ENCODE measurements at places on chromosomes 7 and 10.
A peak's percentile ranks its signal among the peaks of the same experiment; 100 is the strongest.

DNA sequence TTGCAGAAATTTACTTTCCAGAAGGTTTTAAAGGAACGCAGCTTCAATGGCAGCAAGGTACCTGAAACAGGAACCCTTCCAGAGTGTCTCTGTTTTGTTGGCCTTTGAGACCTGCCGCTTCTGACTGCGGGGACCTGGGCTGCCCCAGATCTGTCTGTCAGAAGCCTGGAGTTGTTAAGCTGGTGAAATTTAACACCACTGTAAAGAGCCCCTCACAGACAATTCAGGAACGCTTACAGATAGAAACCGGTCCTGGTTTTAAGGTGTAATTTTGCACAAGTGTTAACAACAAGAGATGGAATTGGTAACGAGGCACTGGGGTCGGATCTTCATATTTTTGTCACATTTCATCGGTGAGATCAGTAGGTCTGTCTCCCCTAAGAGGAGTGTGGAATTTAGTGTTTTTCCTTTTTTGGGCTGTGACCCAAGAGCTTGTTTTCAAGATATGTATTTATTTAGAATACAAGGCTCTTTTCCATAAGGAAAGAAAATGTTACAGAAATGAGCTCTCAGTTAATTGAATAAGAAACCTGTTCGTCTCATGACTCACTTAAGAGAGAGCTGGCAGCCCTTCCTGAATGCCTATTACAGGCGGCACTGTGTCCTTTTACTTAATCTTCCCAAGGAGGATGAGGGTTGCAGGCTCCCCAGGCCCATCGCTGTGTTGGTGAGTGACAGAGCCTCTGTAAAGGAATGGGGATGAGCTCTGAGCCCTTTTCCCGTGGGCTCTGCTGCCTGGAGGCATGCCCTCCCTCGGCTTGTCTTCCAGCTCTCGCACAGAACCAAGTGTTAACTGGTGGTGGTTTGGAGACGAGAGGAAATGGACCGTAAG is 168.7 kb downstream of the CUX1 start:
- no peak for DNase-seq

- no peak for DNase-seq
These were observed 2.9 kb upstream of the IFRD1 start for GRCh38 chr7:112447406-112447805.

- DNase-seq = peak; percentile 28
These were observed 32.0 kb upstream of the PLEKHA1 start for GRCh38 chr10:122342293-122343134.

- no peak for DNase-seq
These were observed 122.5 kb downstream of the PTPN20 start for GRCh38 chr10:47033541-47034270.

- no peak for DNase-seq
These were observed 42.4 kb downstream of the LAMB4 start for GRCh38 chr7:108087778-108088177.

DNA sequence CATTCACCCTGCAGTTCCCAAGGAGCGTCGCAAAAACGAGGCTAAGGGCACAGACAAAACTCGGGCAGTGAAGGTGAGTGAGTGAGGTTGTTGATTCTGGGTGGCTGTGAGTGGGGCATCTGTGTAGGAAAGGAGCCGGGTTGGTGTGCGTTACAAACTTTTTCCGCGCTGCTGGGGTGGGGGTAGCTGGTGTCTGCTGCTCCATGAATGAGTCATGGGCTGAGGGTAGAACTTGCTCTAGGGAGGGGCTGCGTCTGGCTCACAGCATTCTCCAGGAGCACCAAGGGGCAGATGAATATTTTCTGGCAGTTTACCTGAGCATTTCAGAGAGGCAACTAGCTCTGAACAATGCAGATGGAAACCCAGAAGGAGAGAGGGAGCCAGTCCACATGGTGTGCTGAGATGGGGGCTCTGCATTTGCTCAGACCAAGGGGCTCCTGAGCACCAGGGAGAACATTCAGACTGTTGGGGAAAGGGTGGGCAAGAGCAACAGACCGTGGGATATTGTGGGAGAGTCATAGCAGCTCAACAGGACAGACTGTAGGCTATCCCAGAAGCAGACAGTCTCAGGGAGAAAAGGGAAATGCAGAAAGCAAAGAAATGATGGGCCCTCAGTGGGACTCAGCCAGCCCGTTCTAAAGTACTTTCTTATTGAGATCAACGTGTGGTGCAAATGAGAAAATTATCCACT is 18.8 kb downstream of the NOBOX start:
- no peak for DNase-seq

DNA sequence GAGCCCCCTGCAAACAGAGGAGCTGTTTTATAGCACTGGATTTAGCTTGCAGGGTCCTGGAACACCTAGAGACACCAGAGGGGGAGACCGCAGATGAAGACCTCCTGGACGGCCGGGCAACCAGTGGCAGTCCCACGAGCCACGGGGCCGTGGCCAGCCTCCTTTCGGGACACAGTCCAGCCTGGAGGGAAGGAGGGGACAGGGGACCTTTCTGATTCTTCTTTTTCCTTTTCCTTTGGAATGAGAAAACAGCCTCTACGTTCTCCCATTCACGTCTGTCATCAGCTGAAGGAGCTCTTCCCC is 35.4 kb upstream of the FAM20C start:
- no peak for DNase-seq

DNA sequence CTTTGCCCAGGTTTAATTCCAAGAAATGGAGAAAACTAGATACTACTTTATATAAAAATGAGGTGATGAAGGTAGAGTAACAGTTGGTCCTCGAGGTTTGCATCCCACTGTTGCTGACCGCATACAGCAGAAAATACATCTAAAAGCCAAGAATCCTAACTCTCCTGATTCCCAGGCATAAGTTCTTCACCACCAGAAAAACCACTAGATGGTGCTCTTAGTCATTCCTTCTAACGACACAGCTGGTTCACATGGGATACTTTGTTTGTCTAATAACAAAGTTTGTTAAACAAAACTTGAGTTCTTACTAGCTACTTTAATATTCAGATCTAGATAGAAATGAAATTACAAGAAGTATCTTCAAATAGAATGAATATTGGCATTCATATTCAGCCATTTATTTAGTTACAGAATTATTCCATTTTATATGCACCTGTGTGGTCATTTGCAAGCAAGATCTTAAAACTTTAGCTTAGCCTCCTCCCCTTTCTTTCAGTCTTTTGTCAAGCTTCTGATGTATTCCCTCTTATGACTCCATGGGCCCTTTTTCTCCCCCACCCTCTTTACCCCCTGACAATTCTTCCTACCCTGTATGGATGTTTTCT is 54.1 kb upstream of the CYP26C1 start:
- DNase-seq = no peak

DNA sequence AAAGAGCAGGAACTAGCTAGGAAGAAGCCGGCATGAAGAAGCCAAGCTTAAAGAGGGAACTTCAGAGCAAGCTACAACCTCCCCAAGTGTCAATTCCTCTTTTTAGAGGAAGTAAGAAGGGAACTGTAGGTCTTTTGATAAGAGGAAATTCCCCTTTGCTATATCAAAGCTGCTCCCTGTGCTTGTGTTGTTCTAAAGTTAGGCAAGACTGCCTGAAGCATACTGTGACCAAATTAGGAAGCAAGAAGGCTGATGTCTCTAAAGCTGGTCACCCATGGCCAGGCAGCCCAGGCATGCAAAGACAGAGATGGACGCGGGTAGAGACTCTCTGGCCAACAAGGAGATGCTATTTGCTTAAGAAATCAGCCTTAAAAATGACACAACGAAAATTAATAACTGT is 87.9 kb downstream of the RNF216 start:
- peak; percentile 58 for DNase-seq

DNA sequence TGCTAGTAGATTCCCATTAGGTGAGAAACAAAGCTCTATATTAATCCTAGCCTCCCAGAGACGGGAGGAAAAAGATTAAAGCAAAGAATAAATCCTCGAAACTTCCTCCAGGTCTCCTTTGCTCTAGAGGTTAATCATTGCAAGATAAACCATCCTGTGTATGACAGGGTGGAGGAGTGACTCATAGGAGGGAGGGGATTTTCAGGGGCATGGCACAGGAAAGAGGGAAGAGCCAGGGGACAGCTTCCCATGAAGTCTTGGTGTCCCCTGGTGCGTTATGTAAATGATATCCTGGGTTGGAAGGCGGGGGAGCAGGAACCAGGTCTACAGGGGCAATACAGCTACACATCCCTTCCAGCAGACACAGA is 780 bp downstream of the CYP3A5 start:
- no peak for DNase-seq

- no peak for DNase-seq
These were observed 19.6 kb downstream of the GRID1 start for GRCh38 chr10:86346799-86347665.

DNA sequence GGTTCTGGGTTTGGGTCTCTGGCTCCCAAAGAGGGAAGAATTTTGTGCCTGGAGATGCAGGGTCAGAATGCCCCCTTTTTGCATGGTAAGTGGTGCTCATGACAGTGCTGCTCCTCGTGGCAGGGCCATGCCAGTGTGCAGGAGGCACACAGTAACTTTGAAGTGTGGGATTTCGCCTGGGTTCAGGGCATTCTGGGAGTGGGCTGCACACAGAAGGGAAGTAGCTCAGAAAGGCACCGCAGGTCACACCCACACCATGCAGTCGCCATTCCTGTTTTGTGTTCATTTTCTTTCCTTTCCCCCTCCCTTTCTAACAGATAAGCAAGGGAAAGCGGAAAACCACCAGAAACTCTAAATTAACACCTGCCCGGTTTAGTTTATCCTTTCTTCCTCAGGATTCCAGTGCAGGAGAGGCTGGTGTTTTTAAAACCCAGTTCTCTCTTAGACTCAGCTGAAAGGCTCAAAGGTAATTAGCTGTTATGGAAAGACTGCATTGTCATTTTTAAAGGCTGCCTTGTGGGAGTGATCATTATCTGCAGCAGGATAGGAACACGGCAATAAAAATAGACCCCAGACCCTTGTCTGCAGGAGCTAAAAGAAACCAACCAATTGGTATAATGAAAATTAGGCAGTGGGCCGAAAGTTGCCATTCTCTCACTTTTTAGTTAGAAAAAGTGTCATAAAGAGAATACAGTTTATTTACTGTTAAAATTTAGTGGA is 50.2 kb downstream of the EEPD1 start:
- DNase-seq = no peak

GRCh38 chr7:50662041-50662694 is 97.0 kb upstream of the DDC start:
- no peak for DNase-seq

GRCh38 chr7:142880876-142881505 is 4.6 kb downstream of the TRPV6 start:
- DNase-seq = peak; percentile 52

GRCh38 chr7:127888411-127888810 is 142.8 kb downstream of the LRRC4 start:
- no peak for DNase-seq

- DNase-seq = no peak
These were observed 23.0 kb downstream of the VSIR start for GRCh38 chr10:71750124-71750841.

GRCh38 chr7:27134392-27134791 is 3.8 kb upstream of the HOXA4 start:
- DNase-seq = no peak

DNA sequence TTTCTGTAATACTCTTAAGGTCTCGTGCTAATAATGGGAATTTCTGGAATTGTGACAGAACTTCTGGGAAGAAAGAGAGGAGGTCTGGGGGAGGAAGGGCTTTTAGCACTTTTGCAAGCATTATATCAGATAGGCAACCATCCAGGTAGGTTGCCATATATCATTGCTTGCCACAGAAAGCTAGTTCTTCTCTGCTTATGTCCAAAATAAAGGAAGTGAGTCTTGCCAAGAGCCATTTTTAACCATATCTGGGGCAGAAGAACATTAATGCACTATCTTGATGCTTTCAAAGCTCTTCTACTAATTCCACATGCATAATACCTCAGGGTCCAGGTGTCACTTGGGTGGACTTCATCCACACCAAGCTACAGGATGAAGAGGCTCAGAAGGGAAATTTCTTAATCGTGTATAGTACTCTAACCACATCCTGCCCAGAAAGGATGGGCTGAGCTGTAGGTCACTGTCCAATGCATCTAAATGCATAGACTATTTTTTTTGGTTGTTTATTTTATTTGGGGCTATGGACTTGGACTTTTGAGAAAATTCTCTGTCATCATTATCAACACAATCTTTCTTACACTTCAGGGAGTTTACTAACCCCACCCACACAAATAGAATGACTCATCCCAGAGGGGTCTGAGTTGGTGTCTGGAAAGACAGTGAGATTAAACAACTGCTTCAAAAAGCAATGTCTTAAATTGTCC is 68.9 kb upstream of the ADO start:
- DNase-seq = no peak

- DNase-seq = no peak
These were observed 13.8 kb upstream of the CYREN start for GRCh38 chr7:135184254-135184841.

DNA sequence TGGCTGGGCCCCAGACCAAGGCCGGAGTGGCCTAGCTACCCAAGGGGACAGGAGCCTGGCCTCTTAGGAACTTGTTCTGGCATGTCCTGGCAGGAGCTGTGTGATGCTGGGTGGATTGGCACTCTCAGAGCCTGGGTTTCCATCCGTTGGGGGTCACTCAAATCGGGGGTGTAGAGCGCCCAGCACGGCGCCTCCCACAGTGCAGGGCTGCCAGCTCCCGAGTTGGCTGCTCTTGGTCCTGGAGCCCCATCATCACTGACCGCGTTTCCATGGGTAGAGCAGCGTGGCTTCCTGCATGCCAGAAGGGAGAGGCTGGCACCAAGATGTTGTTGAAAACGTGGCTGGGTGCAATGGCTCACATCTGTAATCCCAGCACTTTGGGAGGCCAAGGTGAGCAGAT is 70.3 kb downstream of the UNCX start:
- no peak for DNase-seq

- no peak for DNase-seq
These were observed 165.3 kb downstream of the WNT2 start for GRCh38 chr7:117157241-117158209.

DNA sequence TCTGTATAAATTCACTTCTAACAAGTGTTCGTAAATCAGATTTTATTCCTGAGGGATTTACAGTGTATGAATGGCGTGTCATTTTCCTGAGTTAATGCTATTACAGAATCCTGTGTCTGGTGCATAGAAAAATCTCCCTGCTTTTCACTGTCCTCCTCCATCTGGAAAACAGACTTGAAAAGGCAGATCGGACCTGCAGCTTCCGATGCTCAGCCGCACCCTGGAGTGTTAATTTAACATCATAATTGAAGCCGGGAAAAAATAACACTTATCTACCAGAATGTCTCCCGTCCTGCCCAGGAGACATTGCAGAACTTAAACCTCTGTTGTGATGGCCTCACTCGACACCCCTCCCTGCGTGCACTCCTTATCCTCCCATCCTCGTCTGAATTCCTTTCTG is 442.1 kb upstream of the FOXK1 start:
- DNase-seq = no peak

GRCh38 chr10:60230892-60231291 is 158.8 kb downstream of the ANK3 start:
- no peak for DNase-seq

- no peak for DNase-seq
These were observed 32.9 kb downstream of the ZNF775 start for GRCh38 chr7:150412016-150412415.

- no peak for DNase-seq
These were observed 492.5 kb upstream of the ZMIZ1 start for GRCh38 chr10:78576276-78576675.

GRCh38 chr10:131629026-131629770 is 271.6 kb upstream of the PPP2R2D start:
- DNase-seq = no peak

GRCh38 chr10:74056050-74056818 is 58.3 kb downstream of the VCL start:
- DNase-seq = no peak
